ENCODE measurements at places on chromosomes 3 and 15.
A peak's percentile ranks its signal among the peaks of the same experiment; 100 is the strongest.

DNA sequence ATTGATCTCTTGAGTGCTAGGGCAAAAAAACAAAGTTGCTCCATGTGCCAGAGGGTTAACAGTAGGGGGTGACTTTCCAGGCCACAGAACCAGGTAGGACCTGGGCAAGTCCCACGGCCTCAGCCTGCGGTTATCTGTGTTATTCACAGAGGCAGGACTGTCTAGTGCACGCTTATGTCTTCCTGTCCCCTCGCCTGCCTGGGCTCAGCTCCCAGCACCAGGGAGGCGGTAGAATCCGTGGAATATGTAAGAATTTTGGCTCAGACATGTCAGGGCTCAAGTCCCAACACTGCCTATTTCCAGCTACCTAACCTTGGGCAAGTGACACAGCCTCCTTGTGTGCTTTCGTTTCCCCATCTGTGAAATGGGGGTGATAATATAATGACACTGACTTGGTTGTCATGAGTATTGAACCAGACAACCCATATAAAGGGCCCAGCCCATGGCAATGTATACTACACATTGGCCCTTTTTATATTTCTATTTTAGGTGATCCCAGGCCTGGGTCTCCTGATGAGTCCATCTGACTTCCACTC is 44.3 kb upstream of the FLNB start:
- no peak for DNase-seq

DNA sequence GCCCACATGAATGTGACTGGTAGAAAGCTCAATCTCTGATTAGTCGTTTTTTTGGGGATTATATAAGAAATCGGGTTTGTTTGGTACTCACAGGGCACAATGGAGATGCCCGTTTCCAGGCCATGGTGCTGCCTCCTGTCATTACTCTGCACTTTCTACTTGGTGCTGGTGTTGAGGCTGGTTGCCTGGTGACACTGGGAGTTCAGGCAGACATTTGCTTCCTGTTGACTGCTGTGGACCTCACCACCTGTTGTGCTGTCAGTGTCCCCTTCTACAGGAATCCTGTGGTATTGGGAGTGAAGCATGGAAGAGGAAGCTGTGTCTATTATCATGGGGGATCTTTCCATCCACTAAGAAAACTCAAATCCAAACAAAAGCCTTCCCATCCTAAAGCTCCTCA is 227.2 kb upstream of the TBL1XR1 start:
- DNase-seq: peak; percentile 53

DNA sequence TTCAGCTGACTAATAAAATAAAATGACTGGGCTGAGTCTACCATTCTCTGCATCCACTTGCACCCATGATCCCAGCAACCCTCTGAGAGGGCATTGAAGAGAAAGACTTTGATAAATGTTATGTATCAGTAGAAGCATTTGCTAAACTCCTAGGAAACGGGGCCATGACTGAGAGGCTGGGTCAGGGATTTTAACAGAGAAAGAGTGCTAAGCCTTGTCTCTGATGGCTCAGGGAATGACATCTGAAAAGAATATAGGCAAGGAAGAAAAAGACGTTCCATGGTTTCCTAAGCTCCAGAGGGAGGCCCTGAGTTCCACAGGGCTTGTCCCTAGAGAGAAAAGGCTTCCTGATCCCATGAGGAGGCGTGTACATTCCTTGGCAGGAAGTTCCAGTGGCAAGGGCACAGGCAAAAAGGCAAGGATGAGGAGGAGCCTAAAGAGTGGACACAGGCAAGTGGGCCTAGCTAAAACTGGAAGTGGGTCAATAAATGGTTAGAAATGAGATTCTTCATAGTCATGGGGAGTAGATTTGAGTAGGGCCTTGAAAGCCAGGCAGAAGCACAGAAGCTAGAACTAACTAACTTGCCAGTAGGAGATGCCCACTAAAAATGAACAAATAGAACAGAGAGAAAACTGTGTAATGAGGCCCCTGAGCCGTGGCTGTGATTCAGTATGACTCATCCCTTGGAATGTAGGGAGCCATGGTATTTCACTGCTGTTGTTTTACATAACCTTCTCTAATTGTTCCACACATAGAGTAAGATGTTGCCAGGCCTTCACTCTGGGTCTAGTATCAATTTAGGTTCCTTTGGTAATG is 44.9 kb upstream of the MANF start:
- DNase-seq: peak; percentile 29

- no peak for DNase-seq
These were observed 36.3 kb downstream of the TMEM212 start for GRCh38 chr3:171879472-171879871.

GRCh38 chr3:36705015-36705414 is 59.3 kb downstream of the DCLK3 start:
- no peak for DNase-seq

- peak; percentile 52 for DNase-seq
These were observed 8.1 kb upstream of the CDIN1 start for GRCh38 chr15:36571301-36571700.

DNA sequence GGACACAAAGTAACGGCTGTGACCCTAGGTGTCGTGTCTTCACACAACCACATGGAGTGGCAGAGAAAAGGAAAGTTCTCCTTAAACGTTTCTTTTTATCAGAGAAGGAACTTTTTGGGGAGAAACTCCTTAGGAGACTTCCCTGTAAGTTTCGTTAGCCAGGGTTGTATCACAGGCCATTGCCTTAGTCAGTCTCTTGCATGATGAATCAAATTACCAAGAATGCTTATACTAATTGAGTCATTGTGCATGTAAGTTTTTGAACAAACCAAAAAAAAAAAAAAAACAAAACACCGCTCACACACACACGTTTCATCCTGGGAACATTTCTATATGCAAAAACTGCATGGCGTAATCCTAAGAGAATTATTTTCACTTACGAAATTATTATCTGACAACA is 150.4 kb upstream of the SATB1 start:
- no peak for DNase-seq

DNA sequence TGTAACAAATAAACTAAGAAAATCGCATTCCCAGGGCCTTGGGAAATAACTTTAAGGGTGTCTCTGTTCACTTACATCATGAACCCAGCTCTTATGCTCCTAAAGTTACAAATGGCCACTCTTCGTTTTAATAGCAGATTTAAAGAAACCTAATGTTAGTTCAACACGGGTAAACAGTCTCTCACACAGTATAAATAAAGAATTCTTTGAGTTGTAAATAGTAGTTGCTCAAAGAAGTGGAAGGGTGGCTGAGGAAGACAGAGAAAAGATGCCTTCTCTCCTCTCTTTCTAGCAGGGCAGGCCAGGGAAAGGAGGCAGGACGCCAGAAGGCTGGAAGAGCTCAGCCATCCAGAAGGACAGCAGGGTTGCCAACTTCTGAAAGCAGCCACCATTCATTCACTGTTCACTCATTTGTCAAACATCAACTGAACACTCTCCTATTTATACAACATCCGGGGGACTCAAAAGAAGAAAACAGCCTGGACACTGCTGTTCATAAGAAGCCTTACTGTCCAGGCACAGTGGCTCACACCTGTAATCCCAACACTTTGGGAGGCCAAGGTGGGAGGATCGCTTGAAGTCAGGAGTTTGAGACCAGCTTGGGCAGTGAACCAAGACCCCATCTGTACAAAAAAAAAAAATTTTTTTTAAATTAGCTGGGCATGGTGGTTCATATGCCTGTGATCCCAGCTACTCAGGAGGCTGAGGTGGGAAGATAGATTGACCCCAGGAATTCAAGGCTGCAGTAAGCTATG is 47.3 kb downstream of the WWTR1 start:
- peak; percentile 56 for DNase-seq

DNA sequence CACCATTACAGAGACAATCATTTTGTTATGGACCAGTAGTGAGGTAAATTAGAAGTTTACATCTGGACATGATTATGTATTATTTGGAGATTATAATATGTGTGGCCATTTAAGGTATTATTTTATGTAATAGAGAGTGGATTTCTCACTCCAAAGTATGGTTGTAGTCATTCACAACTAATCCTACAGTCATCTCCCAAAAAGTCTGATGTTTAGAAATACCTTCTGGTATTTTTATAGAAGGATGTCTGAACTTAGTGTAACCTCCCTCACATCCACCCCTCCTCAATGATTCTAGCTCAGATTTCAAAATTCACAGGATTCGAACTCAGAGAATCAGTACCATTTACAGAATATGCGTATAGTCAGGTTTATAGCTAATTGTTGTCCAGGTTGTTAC is 346.6 kb upstream of the MEIS2 start:
- DNase-seq: no peak

DNA sequence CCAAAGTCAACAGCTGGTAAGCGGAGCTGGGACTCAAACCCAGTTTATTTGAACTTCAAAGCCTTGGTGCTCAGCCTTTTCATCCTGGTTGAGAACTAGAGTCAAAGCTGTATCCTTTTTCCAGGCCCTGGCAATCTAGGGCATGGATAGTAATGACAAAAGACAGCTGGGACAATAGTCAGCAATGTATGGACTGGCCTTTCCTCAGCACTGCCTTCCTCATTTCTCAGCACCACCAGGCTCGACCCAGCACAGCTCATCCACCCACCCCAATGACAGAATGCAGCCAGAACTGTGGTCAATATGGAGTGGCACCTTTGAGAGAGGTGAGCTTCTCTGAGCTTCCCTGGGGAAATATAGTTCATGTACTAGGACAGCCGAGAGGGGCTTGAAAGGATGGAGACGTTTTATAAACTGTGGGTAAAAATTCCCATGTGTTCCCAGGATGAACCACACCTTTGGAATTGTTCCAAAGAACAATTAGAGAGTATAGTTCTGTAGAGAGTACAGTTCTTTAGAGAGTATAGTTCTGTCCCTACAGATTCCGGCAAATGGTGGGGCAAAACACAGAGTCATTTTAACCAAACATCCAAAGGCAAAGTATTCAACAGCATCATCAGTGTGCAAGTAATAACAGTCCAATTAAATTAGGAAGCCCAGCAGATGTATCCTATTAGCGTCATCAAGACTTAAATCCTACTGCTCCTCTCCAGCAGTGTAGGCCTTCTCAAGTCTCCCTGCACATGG is 30.2 kb upstream of the IREB2 start:
- no peak for DNase-seq

- DNase-seq: no peak
These were observed 558.5 kb downstream of the MECOM start for GRCh38 chr3:169104972-169105371.

DNA sequence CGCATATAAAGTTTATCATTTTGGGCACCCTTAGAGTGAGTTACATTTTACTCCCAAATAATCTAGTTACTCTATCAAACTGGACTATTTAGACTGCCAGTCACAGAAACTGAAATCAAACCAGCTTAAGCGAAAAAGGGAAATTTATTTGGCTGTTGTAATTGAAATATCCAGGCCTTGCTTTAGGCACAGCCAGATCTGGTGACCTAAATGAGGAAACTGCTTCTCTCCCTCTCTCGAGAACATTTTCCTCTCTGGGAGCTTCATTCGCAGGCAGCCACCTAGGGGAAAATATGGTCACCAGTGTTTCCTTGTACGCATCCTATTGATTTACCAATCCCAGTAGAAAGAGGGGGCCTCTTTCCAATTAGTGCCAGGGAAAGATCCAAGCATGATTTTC is 175.3 kb upstream of the MITF start:
- no peak for DNase-seq

GRCh38 chr15:100334015-100334414 is 7.8 kb downstream of the ADAMTS17 start:
- no peak for DNase-seq

DNA sequence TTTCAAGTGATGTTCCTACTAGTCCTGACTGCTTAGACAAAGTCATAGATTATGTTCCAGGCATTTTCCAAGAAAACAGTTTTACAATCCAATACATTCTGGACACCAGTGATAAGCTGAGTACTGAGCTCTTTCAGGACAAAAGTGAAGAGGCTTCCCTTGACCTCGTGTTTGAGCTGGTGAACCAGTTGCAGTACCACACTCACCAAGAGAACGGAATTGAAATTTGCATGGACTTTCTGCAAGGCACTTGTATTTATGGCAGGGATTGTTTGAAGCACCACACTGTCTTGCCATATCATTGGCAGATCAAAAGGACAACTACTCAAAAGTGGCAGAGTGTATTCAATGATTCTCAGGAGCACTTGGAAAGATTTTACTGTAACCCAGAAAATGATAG is 3.8 kb downstream of the TIPARP start:
- DNase-seq: no peak

Measured in muscle of leg (tissue), 16 donors.